Activated CD4-positive, CD25-positive, alpha-beta regulatory T cell (primary cell): ENCODE measurements at places on chromosomes 6 and 20.

DNA sequence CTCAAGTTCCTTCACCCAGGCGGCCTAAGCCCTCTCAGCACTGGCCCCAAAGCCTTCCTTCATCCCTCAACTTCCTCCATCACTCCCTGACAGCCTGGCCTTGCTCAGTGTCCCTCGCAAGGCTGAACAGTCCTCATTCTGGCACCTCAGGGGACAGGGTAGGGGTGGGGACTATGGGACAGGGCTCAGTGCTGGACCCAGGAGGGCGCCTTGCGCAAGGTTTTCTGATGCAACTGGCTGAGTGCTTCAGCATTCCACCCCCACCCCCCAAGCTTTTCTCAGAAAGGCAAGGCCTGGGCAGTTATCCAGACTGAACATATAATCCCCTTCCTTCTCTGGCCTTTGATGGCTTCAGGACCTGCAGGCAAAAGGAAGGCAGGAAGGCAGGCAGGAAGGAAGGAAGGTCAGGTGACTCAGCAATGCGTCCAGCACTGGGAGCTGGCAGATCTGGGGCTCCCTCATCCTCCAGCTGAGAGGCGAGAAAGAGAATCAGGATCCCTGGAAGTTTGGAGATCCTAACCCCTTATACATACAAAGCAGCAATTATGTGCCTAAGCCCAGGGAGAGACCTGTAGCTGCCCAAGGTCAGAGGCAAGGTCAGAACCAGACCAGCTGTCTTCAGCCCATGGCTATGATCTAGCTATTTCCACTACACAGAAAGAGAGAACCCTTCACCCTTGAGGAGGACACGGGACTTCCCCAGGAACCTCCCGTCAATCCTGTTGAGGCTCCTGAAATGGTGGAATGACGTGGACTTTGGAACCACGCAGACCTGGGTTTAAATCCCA, 8.6 kb upstream of the TRIB3 start:
- DNase-seq: no peak

GRCh38 chr6:152680151-152680550, 17.5 kb upstream of the MYCT1 start:
- DNase-seq: no peak

- no peak for DNase-seq
These were observed 197.0 kb downstream of the CLIC5 start for GRCh38 chr6:45818655-45819054.

- no peak for DNase-seq
These were observed 51.3 kb upstream of the EIF2S2 start for GRCh38 chr20:34163307-34163706.
